Stimulated activated CD4-positive, alpha-beta T cell treated with anti-CD3 and anti-CD28 coated beads, Interleukin-2, amount 100 ng/mL, for 24 hours (primary cell): ENCODE measurements at places on chromosomes 16 and 17.

DNA sequence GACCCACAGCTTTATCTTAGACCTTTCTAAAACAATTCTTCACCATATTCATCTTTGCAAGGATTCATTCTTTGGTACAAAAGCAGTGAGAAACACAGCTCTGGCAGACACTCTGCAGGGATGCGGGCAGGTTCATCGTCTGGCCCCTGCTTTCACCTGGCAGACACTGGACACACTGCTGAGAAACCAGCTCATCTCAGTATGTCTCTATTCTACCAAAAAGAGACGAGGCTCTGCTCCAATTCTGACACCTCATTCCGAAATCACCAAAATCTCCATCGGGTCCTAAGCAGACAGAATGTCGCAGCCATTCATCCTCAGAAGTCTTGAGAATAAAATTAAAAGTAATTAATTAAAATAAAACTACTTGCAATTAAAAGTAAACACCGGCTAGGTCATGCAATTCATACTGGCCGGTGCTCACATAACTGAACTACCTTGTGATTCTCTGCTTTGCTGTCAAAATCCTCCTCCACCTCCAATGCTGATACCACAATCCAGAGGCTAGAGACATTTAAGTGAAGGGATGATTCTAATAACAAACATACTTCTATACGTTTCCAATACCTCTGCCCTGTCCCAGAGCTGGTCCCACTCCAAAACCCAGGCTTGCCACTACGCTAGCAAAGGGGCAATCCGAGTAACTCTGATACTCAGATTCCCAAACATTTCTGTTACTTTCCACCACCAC is 1.3 kb downstream of the RNF157 start:
- DNase-seq = no peak

GRCh38 chr17:13569398-13570123 is 32.2 kb downstream of the HS3ST3A1 start:
- no peak for DNase-seq

GRCh38 chr17:4446326-4447071 is 12.8 kb downstream of the SPNS3 start:
- DNase-seq = no peak

GRCh38 chr17:42527932-42528331 is 8.1 kb upstream of the NAGLU start:
- DNase-seq = no peak

GRCh38 chr17:32593003-32593402 is 106.2 kb downstream of the CDK5R1 start:
- no peak for DNase-seq

GRCh38 chr17:61594294-61594825 is 3.3 kb upstream of the NACA2 start:
- DNase-seq = no peak

DNA sequence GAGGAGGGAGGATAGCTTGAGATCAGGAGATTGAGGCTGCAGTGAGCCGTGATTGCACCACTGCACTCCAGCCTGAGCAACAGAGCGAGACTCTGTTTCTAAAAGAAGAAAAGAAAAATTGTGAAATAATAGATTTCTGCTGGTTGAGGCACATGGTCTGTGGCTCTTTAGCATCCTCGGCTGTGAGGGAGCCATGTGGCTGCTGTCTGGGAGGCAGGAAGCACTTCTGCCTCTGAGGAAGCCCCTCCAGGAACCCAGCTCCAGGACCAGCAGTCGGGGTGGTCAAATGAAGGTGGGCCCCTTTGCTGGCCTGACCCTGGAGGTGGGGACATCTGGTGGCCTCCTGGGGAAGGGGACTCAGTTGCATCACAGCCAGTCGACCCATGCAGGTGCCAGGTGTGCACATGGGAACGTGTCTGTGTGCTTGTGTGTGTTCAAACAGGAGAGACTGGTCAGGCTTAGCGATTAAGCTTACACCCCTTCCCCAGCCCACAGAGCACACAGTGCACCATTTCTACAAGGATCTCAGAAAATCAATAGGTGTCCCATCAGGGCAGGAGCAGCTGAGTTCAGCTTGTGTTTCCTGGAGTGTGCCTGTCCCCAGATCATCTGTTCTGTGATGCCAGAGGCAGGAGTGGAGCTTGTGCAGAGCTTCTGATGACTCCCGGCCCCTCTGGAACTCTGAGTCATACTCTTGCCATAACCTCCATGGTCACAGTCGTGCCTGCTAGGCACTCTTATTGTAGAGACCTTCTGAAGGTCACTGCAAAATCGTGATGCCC is 24.3 kb upstream of the MGAT5B start:
- DNase-seq = no peak

GRCh38 chr17:67993153-67993997 is 2.9 kb downstream of the C17orf58 start:
- DNase-seq = peak; percentile 71

- DNase-seq = peak; percentile 75
These were observed 8.8 kb downstream of the FAM171A2 start for GRCh38 chr17:44354582-44355561.

DNA sequence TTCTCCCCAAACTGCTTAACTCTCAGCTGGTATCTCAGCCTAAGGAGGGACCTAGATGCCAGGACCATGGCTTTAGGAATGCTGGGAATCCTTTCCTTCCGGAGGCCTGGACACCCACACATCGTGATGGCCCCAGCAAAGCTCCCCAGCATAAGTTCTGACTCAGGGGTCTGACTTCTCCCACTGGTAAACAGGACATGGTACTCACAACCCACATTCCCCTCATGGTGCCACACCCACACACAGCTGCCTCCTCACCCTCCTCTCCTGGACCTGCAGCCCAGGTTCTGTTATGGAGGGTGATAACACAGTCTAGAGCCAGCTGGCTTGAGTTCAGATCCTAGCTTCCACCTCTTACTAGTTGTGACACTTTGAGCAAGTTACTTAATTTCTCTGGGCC is 719 bp upstream of the RNF227 start:
- DNase-seq = no peak

DNA sequence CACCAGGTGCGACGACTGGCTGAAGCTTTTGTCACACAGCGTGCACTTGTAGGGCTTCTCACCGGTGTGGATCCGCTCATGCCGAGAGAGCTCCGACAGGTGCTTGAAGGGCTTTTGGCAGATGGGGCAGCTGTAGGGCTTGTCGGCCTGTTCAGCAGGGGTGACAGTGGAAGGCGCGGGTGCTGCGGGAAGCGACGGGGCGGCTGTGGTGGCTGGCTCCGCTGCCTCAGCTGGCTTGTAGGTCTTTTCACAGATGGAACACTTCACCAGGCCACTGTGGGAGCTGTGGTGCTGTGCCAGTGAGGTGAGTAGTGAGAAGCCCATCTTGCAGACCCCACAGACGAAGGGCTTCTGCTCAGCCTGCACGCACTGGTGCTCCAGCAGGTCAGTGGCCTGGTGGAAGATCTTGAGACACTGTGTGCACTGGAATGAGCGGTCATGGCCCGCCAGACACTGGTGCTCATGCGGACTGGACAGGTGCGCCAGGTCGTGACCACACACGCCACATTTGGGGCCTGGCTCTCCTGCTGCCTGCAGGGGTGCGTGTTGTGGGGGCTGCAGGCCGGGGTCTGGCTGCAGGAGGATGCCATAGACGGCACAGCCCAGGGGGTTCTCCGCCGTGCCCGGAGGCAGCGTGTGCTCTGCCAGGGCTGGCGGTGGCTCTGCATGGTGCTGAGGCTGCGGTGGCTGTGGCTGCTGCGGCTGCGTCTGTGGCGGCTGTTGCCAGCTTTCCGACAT is 2.8 kb downstream of the ZNF319 start:
- no peak for DNase-seq

DNA sequence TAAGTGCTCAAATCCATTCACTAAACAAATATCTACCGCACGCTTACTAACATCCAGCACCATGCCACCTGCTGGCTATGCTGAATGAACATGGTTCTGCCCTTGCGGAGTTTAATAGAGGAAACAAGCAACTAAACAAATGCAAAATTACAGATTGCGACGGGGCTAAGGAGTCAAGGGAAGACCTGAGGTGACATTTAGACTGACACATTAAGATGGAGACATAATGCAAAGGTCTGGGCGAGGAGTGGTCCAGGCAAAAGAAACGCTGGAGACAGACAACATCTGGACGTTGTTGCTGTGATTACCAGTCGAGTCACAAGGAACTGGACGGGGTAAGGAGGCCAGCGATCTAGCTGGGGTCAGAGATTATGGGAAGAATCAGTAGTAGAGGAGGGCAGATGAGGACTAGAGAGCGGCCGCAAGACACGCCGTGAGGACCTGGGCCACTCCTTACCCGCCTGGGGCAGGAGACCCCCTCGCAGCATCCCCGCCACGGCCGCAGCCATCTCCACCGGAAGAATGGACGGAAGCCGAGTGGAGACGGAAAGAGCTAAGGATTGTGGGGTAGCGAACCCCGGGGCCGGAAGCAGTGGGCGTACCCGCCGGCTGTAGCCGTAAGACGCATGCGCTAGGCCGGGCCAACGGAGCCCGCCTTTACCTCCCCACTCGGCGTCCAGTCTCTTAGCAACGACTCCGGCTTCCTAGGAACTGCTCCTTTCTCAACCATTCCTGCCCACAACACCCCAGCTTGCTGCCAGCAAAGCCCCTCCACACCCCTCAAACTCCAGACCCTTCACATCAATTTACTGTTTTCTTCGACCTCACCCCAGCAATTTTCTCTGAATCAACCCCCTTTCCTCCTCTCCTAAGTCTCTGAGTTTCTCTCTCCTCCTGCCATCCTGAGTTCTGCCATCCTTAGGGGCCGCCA is at the start of the genes LRRC46 and MRPL10:
TSS of gene LRRC46 (plus strand) at position 668 of the 931 bp plus-strand sequence. CDS start 320 bp downstream, outside the sequence.
TSS of gene MRPL10 (minus strand) at position 539 of the 931 bp plus-strand sequence. CDS start at position 509, 30 bp downstream.
- DNase-seq = peak; percentile 95

DNA sequence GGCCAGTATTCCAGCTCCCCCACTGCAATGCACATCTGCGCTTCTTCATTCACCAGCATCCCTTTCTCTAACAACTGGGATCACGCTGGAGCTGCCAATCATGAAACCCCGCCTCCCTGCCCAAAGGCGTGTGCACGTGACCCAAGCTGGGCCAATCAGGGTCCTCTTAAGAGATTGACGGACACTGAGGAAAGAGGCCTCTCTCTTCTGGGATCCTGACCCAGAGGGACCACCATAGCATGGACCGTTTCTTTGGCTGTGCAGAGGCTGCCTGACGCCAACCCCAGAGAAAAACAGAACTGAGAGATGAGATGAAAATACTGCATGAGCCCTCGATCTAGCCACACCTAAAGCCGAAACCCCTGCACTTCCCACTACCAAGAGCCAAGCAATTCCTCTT is 32.0 kb downstream of the COTL1 start:
- no peak for DNase-seq

GRCh38 chr16:1708768-1709180 is 2.8 kb downstream of the MAPK8IP3 start:
- no peak for DNase-seq

DNA sequence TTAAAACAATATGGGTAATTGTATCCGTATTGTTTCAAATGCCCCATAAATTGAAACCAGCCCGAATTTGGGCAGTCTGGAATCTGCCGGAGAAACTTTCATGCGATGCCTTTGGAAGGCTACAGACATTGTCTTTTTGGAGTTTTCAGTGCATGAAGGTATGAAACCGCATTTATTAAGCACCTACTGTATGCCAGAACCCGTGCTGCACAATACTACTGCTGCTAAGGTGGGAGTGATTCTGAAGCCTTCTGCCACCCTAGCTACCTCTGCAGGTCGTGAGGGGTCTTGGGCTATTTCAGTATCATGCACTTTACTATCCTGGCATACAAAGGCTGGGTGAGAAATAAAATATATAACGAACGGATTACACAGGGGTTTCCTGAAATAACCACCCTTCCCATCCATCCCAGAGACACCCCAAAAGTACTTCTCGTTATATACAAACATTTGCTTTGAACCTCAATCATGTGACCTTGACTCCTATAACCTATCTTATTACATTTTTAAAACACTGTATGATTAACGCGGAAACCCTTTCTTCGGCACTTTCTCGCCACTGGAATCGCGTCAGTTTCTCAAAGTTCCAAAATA is 1.0 kb upstream of the MSI2 start:
- DNase-seq = no peak

- no peak for DNase-seq
These were observed 47.1 kb downstream of the LITAF start for GRCh38 chr16:11539641-11540050.

DNA sequence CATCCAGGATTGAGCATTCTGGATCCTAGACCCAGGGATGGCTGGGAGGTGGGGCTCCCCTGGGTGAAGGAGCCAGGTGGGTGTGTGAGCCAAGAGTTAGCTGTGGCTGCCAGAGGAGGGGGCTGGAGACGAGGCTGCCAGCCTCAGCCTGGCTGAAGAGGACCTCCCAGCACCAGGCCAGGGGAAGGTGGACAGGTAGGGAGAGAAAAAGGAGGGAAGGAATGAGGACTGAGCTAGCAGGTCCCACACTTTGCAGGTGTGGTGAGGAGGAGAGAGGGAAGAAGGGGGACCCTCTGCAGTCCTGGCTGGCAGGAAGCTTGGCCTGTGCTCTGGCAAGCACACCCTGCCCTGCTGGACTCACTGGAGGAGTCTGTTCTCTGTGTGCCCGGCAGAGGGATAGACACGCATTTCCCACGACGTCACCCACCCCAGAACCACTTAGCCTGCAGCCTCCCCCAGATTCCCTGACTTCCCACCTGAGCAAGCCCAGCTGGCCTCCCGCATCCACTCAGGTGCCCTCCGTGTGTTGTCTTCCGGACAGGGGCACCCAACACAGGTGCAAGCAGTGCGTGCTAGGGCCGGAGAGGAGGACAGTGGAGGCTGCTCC is 42.0 kb downstream of the SOCS3 start:
- no peak for DNase-seq

- DNase-seq = no peak
These were observed 64.0 kb downstream of the TBC1D16 start for GRCh38 chr17:79971651-79972050.

DNA sequence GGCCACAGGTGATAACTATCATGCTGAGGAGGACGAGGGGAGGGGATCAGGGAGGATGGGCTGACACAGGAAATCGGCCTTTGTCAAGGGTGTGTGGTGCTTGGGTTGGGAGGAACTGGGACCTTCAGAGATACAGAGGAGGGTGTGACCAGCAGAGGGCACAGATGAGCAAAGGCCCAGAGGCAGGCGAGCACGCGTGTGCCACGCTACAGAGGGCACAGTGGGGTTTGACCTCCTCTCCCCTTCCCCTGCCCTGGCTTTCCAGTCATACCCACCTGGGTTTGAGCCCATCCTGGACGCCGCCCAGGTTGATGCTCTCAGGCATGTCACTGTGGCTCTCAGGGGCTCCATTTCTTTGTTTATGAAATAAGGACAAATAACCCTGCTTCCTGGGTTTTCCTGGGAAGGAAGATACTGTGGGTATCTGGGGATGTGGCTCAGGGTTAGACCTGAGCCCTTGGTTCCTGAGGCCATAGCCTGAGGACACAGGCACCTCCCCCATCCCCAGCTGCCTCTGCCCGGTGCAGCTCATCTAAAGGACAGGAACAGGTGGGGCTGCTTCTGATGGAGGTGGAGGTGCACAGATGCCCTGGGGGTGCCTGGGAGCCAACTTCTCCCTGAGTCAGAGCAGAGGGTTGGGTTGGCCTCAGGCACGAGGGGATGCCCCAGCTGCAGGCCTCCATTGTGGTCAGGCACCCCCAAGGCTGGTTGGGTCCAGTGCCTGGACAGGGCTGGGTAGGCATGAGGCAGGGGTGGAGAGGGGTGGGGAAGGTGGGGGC is 51.8 kb downstream of the BEAN1 start:
- DNase-seq = peak; percentile 88
